ENCODE measurements at places on chromosomes 6 and 20.
A peak's percentile ranks its signal among the peaks of the same experiment; 100 is the strongest.

- no peak for DNase-seq
These were observed 31.1 kb downstream of the EPM2A start for GRCh38 chr6:145704143-145704781.

- no peak for DNase-seq
These were observed 46.4 kb downstream of the ARHGAP18 start for GRCh38 chr6:129663531-129663930.

GRCh38 chr6:100166956-100167355 lies 172.9 kb upstream of the MCHR2 start:
- no peak for DNase-seq

GRCh38 chr6:81640126-81640525 lies 112.4 kb downstream of the TENT5A start:
- no peak for DNase-seq

GRCh38 chr6:89284963-89285735 lies 29.9 kb downstream of the GABRR2 start:
- DNase-seq = no peak

DNA sequence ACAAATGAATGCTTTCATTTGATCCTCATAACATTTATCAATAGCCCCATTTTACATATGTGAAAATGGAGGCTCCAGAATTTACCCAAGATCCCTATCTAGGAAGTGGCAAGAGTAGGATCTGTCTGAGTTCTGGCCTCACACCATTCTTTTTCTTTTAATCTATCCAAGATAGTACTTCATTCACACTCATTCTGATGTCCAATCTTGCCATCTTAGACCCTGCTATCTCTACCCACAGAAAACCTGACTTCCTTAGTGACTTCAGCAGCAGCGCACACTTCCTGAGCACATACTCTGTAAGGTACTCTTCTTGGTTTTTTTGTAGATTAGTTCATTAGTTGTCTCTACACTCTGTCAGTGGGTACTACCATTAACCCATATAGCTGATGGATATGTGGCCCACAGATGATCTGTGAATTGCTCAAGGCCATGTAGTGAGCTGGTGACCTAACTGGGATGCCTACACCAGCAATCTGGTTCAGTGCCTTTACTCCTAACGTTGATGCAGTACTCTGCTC lies 36.3 kb downstream of the COX4I2 start:
- DNase-seq = no peak

DNA sequence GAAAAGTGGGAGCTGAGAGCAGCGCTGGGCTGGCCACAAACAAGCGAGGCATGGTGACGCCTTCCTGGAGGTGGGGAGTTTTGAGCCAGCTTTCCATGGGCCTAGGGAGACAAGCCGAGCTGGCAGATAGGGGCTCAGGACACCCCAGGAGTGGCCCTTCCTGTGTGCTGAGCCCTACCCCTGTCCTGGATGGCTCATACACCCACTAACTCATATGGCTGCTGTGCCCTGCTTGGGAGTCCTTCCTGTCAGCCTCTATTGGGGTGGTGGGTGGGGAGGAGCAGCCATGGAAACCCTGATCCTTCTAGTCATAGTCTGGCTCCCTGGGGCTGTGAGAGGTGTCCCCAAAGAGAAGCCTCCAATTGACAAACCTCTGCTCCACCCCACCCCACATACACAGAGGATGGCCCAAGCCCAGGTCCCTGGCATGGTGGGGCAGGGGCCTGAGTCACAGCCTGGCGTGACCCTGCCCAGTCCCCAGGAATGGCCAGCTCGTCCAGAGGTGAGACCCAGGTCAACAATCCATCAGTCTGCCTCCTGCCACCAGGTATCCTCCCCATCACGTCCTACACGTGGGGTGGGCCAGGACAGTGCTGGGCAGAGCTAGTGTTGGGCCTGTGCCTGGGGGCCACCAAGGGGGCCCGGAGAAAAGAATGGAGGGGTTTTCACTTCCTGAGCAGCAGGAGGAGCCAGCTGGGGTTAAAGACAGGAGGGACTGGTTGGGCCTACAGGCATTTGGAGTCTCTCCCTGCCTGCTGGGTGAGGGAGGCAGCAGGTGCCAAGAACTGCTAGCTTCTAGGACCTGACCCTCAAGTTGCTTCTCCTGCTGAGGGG lies 52.2 kb downstream of the MRPL14 start:
- DNase-seq = no peak

- DNase-seq = no peak
These were observed 12.5 kb downstream of the RPS6KA2 start for GRCh38 chr6:166614589-166614988.

DNA sequence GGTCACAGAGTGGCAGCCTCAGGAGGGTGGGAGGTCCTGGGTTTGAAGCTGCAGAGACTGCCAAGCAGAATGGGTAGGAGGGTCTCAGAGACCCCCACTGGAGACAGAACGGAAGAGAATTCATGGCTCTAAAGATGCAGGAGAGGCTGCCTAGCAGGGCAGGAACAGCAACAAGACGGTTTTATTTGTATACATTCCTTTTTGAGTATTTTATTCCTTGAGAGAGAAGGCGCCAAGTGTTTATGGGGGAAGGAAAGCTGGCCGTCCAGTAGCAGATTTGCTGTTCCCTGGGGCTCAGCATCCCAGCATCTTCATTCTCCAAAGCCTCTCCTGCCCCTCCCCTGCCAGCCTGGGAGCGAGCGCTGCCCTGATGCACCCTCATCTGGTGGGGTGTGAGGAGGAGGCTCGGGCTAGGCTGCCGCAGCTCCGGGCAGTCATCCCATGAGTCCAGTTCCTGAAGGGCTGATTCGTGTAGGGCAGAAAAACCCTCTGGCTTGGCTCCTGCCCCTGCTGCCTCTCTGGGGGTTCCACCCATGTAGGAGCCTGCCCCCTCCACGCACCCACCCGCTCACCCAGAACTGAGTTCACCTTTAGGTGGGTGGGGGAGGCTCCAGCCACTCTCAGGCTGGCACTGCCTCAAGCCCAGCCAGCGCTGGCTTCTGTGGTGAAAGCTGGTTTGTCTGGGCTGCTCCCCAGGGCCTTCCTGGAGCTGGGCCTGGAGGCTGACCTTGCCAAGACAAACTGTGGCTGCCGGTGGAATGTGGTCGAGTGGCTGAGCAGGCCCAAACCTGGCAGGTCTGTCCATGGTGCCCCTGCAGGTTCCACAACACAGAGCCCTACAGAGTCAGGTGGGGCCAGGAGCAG lies 32.4 kb downstream of the CPXM1 start:
- DNase-seq = no peak

- DNase-seq = no peak
These were observed 13.0 kb upstream of the SYNDIG1 start for GRCh38 chr20:24456398-24456781.

- peak; percentile 58 for DNase-seq
These were observed 64.6 kb downstream of the SNX5 start for GRCh38 chr20:17904027-17904426.

DNA sequence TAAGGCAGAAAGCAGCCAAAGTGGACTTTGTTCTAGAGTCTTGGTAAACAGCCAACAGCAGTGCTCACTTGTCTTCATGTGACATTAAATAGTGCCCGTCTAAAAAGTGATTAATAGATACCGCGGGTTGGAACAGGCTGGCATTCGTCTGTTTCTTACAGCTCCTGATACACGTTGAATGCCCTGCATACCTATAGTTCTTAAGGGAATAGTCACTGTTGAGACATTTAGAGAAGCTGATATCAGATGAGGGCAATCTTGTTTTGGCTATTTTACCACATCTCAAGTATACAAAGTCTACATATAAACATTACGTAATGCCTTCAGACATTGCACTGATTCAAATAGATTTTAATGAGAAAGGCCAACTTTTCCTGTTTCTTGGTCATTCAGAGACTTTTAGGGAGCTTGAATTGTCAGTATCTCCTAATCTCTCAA lies 374.9 kb upstream of the FLRT3 start:
- DNase-seq = no peak

GRCh38 chr20:380763-381580 lies 412 bp downstream of the TRIB3 start:
- DNase-seq = peak; percentile 56

GRCh38 chr6:150550244-150550643 lies 49.4 kb upstream of the PLEKHG1 start:
- DNase-seq = no peak

DNA sequence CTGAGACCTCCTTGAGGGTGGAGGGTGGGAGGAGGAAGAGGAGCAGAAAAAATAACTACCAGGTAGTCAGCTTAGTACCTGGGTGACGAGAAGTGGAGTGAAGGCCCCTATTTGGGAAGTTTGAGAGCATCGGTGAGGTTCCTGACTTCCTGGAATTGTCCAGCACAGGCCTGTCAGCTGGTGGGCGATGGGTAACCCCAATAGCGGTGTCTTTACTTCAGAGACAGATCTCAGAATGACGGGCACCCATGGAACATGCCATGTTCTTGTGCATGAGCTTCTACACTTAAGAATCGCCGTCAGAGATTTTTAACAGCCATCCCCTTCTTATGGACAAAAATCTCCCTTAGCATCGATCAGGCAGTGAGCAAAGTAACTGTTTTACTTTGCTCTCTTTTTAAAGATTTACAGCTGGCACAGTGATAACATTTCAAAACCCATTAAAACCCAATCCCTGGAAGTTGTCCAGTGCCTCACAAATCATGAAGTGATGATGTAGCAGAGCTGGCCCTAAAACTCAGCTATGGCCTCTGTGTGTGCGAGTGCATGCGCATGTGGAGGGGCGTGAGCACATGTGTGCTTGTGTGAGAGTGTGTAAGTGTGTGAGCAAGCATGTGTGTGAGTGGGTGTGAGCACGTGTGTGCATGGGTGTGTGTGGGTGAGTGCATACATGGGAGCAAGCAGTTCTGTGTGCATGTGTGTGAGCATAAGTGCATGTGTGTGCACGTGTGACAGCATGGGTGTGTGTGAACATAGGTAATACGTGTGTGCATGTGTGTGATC lies 85.2 kb downstream of the DLL1 start:
- peak; percentile 12 for DNase-seq

DNA sequence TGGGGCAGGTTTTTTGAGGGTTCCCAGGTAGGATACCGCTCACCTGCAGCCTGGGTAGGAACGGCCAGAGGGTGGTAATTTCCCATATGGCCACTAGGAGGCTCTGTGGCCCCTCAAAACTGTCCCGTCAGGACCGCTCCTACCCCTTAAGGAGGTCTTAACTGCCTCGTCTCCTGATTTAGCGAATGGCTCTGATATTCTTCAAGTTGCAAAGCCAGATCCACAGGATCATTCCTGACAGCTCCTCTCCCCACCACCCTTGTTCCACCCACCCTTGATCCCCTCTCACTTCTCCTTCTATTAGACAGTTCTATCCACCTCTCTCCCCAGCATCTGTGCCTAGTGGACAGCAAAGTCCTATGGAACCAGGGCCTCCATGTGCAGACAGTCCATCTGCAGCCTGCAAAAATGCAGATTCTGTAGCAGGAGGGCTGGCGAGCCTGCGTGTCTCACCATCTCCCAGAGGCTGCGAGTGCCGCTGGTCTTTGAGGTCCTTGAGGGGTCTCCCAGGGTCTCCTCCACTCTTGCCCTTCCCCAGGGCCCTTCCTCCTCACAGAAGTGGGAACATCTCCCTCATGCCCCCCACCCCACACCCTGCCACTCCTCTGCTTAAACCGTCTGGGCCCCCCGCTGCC lies 34.3 kb upstream of the ZBP1 start:
- DNase-seq = peak; percentile 77

DNA sequence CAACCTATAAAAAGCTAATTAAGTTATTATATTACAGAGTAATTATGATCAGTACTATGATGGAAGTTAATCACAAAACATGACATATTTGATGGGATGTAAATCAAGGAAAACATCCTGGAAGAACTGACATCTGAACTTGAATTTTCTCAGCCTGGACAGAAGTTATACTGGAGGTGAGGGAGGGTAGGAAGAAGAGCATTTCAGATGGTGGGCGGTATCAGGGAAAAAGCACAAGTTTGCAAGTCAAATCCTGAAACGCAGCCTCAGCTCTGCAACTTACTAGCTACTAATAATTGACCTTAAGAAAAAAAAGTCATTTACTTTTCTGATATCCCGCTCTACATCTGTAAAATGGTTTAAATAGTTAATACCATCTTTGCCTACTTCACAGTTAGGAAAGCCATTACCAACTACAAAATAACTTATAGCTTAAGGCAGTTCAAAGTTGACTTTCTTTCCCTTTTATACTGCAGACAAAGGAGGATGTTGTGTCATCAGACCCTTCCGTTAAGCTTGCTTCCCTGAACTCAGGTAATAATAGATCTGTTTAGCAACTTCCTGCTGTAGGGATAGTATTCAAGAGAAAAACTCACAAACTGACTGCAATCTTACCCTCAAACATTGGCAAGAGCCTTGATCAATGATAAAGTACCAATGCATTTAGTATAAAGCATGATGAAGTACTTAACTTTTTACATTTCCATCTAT lies 21.0 kb downstream of the NOL7 start:
- no peak for DNase-seq

GRCh38 chr6:26220145-26220970 lies 133.1 kb downstream of the HFE start:
- DNase-seq = no peak

- DNase-seq = no peak
These were observed 44.5 kb downstream of the ATG5 start for GRCh38 chr6:106281088-106281487.

- DNase-seq = no peak
These were observed 12.9 kb upstream of the PRSS16 start for GRCh38 chr6:27234576-27234975.

- DNase-seq = no peak
These were observed 105.3 kb upstream of the NAA20 start for GRCh38 chr20:19911810-19912382.

DNA sequence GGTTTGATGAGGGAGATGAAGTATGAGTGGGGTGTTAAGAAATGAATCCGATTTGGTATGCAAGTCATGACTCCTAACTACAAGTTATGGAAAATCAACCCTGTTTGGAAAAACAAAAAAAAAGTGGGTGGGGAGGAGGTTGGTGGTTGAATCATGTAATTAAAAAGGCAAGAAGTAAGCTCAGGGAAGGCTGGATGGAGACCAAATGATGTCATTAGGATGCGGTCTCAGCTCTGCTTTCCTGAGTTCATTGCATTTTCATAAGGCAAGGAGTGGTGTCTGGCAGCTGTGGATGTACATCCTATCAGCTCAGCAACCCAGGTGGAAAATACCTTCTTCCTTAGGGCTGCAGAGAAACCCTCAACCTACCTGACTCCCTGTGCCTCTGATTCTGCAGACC lies 60.4 kb upstream of the AKAP12 start:
- DNase-seq = no peak

DNA sequence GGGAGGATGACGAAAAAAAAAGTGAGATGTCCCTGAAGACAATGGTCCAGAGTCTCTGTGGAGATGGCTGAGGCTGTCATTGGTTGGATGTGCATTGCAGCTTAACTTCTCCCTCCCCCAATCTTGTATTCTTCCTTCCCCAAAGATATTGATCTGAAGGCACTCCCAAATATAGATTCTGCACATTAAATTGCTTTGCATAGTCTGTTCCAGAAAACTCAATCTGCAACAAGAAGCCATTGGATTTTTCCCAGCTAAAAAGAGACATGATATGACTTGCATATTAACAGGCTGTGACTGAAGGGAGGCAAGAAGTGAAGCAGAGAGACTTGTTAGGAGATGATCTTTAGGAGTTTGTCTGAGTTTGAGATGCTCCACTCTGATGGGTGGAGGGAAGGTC lies 245.2 kb upstream of the MOCS1 start:
- no peak for DNase-seq

- no peak for DNase-seq
These were observed 22.3 kb upstream of the UNC93A start for GRCh38 chr6:167268683-167269280.

Measured in stimulated activated effector memory CD8-positive, alpha-beta T cell treated with anti-CD3 and anti-CD28 coated beads, Interleukin-12 subunit alpha, Interleukin-12 subunit beta, amount 100 ng/mL, for 72 hours (primary cell).